Activated CD8-positive, alpha-beta memory T cell treated with anti-CD3 and anti-CD28 coated beads for 1 hour (primary cell): ENCODE measurements at places on chromosomes 6 and 20.

DNA sequence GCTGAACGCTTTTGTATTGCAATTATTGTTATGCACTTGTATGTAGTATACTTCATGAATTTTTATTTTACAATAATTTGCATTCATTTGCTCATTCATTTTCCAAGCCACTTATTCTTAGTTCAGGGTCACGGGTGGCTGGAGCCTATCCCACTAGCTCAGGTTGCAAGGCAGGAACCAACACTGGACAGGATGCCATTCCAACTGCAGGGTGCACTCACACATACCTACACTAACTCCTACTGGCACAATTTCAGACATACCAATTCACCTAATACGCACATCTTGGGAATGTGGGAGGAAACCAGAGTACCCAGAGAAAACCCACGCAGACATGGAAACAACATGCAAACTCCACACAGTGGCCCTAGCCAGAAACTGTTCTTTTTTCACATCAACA lies 61.8 kb downstream of the LMBRD1 start:
- DNase-seq = no peak

DNA sequence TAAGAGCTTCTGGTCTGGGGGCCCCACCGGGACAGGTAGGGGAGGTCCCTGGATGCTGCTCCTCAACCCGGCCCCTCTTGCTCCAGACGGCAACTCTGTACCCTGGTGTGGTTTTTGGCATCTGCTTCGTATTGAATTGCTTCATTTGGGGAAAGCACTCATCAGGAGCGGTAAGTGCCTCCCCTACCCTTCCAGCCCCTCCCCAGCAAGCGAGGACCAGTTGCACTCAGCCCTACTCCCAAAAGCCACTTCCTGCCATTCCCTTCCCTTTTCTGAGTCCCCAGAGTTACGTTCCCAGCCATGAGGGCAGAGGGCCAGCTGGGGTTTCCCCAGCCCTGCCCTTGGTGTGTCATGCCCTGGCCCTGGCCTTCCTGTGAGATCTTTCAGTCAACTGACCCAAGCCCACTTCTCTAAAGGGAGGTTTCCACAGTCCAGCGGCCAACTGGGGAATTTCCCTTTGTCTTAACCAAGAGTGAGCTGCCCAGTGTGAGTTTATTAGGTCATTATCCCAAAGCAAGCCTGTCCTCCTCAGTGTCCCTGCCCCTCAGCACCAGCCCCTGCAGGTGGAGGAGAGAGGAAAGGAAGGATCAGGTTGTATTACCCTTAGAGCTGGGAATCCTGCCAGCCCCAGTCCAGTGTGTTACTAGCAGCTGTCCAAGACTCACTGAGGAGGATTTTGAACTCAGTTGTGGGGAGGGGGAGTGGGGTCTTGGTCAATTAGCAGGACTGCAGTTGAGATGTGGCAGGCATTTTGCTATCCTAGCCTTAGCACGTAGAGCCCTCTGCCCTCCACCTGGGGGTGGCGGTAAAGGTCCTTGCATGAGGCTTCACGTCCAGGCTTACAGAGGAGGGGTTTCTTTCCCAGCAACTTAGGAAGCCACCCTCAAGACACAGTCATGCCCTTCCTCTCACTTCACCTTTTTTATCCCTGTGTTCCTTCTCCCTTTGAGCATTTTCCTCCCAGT lies 45.8 kb downstream of the TM9SF4 start:
- DNase-seq = no peak

DNA sequence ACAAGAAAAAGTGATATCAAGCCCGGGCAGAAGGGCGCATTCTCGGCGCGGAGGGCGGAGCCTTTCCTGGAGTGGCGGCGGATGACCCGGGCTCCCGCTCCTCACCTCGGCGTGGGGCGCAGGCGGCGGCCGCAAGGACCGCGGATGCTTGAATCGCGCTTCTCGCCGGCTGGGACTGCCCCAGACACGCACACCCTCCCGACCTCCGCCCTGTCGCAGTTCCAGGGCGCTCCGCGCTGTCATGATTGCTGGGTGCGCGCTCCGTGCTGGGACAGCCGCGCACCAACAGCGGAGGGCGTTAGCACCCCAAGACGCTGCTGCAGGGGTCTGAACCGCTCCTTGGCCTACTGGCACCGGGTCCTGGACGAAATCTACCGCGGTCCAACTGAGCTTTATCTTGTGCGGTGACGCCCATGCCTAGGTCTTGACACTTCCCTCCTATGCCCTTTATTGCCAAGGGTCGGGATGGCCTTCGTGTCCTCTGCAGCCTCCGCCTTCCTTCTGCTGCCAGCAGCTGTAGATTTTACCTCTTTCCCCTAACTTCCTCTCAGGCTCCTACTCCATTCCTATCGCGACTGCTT lies 43.3 kb downstream of the IRAK1BP1 start:
- DNase-seq = no peak

- DNase-seq = no peak
Observed at GRCh38 chr6:31057426-31058003, 47.2 kb downstream of the MUC22 start.

DNA sequence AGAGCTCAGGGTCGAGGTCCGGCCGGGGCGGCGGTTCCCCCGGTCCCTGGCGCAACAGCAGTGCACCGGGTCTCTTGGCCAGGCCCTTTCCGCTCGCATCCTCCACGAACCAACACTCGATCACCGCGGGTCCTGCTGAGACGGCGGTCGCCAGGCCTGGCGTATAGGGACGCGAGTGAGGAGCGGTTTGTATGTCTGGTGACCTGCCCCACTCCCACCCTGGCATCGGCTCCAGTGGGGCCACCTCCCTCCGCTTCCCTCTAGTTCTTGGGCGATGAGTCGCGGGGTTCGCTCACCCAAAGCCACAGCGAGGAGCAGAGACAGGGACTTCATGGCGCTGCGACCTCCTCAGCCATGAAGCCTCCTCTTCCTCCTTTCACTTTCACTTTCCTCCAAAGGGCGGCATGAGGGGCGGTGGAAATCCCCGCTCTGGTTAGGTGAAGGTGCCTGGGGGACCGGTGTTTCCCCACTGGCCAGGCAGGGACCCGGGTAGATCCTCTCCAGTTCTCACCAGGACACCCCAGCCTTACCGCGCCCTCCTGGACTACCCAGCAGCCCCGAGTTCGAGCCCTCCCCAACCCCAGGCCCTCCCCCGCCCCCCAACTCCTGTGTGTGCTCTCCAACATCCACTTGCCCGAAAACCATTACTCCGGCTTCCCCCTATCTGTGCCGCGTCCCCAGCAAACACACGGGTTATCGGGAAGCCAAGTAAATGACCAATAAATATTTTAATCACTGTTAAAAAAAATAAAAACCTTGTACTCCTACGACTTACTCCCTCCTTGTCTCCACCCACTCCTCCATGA lies at the start of gene TAPBP:
Gene TAPBP, minus strand, starts transcription at position 370 of the 806 bp plus-strand sequence. Its CDS starts 37 bp downstream, at position 333.
- no peak for DNase-seq

DNA sequence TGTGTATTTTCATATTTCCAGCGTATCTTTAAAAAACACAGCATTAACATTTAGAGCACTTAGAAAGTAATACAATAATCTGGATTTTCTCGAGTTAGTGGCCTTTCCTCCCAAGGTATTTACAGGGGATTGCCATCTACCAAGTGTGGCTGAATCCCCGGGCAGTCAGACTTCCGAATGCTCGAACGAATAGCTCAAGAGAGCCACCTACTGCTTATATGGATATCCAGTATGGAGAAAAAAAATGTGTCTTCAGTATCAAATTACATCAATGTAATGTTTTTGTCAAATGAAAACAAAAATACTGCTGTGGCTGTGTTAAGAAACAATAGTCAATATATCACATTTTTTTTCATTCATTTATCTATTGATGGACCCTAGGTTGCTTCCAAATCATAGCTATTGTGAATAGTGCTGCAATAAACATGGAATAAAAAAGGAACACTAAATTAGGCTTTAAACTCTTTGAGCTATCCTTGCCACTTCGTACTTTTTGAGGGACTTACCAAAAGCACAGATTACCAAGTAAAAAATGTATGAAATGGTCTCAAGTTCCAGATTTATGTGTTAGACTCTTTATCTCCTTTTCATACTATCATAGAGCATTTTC lies 654.5 kb upstream of the PTCHD4 start:
- no peak for DNase-seq

GRCh38 chr20:51738877-51739447 lies 29.2 kb downstream of the ATP9A start:
- no peak for DNase-seq
